ENCODE measurements at places on chromosomes 11 and 22.

GRCh38 chr11:89495951-89496350 lies 4.8 kb upstream of the NOX4 start:
- peak; percentile 87 for DNase-seq

DNA sequence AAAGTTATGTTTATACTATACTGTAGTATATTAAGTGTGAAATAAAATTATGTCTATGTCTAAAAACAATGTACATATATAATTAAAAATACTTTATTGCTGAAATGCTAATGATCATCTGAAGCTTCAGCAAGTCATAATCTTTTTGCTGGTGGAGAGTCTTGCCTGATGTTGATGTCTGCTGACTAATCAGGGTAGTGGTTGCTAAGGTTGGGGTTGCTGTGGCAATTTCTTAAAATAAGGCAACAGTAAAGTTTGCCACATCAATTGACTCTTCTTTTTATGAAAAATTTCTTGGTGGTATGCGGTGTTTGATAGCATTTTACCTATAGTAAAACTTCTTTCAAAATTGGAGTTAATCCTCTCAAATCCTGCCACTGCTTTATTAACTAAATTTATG lies 21.4 kb downstream of the INSC start:
- no peak for DNase-seq

DNA sequence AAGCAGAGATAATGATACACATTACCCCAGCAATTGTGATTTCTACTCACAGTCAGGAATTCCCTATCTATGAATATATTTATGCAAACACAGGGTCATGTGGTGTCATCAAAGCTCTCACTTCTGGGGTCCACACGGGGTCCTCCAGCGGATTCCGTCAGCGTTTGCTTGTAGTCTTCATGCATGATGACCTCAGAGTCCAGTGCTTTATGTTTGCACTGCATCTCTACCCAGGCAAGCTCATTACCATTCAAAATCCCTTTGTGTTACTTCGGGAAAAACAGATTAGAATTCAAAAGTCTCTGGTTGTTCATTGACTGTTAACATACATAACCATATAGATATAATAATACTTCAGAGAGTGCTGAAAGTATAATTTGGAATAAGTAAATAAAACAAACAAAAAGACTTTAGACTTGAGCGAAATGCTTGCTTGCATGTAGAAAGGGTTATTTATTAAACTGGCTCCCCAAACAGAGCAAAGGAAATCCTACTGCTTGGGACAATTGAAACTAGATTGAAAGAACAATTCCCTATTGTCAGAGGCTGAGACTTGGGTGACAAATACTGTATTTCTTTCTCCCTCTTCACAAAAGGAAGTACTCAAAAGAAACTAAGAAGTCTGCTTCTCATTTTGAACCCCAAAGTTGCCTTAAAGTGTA lies 423.1 kb downstream of the ETS1 start:
- DNase-seq = no peak

GRCh38 chr11:125401235-125401634 lies 94.8 kb downstream of the FEZ1 start:
- DNase-seq = no peak

- DNase-seq = no peak
These were observed 52.6 kb upstream of the SESN3 start for GRCh38 chr11:95283650-95284049.
